ENCODE measurements at places on chromosomes 6 and 20.

GRCh38 chr6:74167976-74168375 lies 472.0 kb downstream of the CD109 start:
- DNase-seq = no peak

DNA sequence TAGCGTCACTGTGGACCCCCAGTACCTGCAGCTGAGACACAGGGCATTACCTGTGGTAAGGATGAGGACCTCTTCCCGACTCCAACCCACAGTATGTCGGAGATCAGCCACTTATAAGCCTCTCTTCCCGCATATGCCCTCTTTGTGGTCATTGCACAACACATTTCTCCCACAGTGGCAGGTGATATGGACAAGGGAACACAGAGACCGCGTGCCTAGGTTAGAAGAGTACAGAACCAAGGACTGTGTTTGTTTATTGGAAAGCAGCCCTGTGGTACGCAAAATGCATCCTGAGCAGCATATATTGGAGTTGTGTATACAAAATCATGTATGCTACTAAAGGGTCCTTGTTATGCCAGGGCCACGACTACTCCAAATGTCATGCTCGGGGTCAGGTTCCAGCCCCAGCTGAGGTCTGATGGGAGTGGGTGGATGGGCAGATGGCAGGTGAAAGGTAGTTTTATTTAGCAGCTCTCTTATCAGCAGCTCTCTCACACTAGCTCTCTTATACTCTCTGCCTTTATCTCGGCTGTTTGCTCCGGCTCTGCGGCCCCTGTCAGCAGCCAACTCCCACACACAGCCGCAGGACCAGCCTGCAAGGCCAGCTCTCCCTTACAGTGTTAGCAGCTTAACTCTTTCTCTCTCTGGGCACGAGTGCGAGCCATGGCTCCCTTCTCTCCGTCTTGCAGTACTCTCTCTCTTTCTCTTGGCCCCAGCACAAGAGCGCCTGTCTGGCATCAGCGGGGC lies 569.0 kb downstream of the KIF16B start:
- no peak for DNase-seq

DNA sequence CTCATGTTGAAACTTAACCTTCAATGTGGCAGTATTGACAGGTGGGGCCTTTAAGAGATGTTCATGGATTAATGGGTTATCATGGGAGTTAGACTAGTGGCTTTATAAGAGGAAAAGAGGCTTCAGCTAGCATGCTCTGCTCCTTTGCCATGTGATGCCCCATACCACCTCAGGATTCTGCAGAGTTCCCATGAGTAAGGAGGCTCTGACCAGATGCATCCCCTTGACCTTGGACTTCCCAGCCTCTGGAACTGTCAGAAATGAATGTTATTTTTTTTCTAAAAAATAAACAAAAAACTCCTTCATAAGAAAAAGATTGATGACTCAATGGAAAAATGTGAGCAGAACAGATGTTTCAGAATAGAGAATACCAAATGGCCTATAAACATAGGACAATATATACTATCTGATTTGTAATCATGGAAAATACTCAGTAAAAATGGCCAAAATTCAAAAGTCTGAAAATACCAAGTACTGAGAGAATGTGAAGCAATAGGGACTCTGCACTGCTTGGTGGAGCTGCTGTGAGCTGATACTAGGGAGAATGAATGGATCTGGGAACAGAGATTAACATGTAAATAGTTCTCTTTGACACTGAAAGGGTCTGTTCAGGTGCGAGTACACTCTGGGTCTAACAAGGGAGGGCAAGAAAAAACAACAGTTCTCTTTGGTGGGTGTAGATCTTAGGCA lies 7.4 kb upstream of the TRIM39 start:
- no peak for DNase-seq

- DNase-seq = no peak
These were observed 17.1 kb downstream of the TRIM27 start for GRCh38 chr6:28906669-28907068.

- no peak for DNase-seq
These were observed 93.8 kb upstream of the MARCKS start for GRCh38 chr6:113763311-113763766.

DNA sequence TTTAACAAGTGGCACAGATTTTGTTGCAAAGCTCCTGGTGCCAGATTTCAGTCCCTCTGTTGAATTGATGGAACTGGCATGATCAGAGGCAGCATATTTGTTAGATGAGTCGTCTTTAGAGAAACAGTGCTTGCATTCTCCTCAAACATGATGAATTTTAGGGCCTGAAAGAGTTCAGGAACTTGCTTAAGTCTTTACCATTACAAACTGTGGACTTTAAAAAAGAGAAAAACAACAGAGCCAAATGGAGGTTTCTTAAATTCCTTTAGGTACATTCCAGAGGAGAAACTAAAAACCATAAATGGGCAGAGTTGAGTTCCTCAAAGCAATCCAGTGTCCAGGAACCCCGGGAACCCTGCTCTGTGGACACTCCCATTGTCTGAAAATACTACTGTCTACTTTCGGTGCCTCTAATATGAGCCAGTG lies 2.5 kb downstream of the GTF2H5 start:
- DNase-seq = peak; percentile 27

DNA sequence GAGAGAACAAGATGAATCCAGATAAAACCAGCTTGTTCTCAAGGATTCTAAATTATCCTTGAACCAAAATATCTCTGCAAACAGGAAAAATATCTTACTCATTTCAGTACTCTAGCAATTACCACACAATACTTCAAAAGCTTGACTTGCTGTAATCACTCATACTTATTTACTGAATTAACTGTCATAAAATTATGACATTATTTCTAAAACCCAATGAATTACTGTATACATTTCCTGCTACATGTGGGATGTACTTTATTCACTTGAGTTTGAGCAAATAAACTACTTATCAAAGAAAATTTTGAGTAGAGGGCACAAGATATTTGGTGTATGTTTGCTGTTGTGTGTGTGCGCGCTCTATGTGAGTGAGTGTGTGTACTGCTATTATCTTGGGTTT lies 9.7 kb downstream of the EIF2S2 start:
- DNase-seq = no peak

- DNase-seq = peak; percentile 36
These were observed 68.8 kb downstream of the CDC5L start for GRCh38 chr6:44456070-44456965.

- peak; percentile 60 for DNase-seq
These were observed 8.6 kb downstream of the PNLDC1 start for GRCh38 chr6:159808647-159809046.

DNA sequence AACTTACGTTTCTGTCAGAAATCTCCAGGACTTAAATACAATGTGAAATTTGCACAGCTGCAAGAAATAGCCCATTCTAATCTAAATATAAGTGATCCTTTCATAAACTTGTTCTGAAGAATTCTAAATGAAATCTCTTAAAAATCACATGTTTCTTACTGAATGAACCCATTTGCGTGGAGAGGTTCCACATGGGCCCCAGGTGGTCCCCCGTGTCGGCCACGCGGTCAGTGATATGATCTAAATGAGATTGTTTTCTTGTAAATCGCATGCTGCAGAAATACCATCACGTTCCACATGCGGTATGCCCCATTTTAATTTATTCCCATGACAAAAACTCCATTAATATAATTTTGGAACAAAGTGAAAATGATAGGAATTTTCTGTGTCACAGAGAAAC lies 818.9 kb upstream of the SLC35B3 start:
- no peak for DNase-seq

DNA sequence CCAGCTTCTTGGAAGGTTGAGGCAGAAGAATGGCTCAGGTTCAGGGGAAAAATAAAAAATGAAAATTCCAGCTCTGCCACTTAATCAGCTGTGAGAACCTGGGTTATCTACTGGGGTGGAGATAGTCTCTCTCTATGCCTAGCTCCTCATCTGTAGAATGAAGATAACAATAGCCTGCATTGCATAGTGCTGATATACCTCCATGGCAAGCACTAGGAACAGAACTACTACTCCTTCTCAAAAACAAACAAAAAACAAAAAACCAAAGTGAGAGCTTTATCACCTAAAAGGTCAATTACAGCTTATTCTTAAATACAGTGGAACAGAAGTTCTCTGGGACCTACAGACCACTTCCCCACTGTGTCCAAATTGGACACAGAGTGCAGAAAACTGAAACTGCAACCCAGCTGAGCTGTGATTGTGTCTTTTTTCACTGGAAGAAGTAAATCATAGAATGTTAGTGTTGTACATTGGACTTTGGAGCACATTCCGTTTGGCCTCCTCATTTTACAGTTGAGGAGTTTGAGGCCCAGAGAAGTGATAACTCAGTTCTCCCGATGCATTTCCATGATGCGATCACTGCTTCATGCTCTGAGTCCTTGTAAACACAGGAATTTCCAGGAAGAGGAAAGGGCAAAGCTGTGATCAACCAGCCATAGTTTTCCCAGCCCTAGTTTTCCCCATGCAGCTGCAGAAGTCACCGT lies 23.3 kb downstream of the MTFR2 start:
- DNase-seq = no peak

- no peak for DNase-seq
These were observed 85.4 kb downstream of the CBFA2T2 start for GRCh38 chr20:33575282-33575681.

- peak; percentile 86 for DNase-seq
These were observed 2.3 kb upstream of the MARCKS start for GRCh38 chr6:113854531-113855499.

DNA sequence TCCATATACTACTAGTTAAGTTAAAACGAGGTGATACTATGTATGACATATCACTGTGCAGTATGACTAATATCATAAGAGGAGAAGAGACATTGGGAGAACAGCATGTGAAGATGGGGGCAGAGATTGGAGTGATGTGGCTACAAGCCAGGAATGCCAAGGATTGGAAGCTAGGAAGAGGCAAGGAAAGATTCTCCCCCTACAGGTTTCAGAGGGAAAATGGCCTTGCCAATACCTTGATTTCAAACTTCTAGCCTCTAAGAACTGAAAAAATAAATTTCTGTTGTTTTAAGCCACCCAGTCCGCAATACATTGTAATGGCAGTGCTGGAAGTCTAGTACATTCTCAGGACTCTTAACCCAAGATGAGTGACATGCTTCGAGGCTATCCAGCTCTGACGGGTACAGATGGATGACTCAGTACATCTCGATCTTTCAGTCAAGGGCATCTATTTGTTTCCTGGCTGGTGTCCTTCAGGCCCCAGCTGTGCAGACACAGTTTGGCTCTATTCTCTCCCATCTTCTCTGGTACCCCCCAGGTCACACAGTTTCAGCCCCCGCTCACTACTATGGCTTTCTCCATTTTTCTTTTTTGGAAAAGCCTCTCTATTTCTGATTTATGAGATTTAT lies 55.5 kb upstream of the THEMIS start:
- no peak for DNase-seq

DNA sequence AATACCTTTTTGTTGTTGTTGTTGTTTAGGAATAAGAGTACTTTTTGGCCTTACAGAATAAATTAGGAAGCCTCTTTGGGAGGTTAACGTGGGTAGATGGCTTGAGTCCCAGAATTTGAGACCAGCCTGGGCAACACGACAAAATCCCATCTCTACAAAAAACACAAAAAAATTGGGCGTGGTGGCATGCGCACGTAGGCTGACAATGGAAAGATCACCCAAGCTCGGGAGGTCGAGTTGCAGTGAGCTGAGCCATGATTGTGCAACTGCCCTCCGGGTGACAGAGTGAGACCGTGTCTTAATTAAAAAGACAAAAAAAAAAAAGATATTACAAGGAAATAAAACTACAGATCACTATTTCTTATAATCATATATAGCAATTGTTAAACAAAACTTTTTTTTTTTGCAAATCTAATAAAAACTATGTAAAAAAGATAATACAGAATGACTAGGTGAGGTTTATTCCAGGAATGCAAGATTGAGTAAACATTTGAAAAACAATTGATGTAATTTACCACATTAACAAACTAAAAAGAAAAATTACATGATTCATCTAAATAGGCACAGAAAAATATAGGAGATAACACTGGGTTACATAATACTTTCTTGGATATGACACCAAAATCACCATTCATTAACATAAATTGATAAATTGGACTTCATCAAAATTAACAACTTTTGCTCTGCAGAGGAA lies 43.6 kb upstream of the ASCC3 start:
- DNase-seq = no peak

DNA sequence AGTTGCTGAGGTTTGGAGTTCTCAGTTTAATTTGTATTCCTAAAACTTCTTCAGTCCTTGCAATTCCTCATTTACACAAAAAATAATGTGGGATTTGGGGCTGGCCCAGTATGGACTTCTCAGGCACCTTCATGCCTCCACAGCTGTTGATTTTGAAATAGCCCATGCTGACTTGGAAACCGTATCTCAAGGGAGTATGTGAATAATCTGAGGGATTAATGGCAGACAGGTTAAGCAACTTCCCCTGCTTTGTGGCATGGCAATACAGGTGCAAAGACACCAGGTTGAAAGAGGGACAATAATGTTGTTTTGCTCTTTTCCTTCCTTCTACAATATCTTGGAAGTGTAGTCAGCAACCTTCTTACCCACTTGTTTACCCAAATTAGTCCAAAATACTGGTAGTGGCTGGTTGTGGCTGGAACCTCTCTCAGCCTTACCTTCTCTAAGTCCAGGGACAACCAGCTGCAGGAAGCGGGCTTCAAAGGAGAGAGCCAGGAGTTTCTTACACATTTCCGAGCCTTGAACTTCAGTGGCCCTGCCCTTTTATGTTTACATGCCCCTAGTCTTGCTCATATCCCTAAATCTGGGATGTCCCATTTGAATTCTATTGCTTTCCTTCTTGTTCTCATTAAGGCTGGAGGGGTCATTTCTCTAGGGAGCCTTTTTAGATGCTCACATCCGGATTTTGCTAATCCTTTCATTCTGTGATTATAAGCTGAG lies 44.1 kb upstream of the ADGRF1 start:
- DNase-seq = no peak

GRCh38 chr6:129448965-129449364 lies 261.0 kb downstream of the ARHGAP18 start:
- no peak for DNase-seq

DNA sequence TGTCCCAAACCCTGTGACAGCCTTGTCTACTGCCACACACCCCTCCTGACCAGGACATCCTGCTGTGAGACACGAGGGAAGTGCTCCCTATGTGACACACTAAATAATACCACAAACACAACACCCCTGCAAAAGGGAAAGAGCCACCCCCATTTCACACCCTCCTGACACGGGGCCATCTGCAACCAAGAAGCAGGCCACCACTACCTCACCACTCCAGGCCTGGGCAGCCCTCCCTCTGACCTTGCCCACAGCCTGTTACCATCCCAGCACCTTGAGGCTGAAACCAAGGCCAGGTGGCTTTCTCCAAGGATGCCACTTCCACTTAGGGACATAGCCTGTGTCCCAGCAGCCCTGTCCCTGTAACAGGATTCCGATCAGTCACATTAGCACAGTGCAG lies 68.2 kb downstream of the NINL start:
- DNase-seq = no peak

DNA sequence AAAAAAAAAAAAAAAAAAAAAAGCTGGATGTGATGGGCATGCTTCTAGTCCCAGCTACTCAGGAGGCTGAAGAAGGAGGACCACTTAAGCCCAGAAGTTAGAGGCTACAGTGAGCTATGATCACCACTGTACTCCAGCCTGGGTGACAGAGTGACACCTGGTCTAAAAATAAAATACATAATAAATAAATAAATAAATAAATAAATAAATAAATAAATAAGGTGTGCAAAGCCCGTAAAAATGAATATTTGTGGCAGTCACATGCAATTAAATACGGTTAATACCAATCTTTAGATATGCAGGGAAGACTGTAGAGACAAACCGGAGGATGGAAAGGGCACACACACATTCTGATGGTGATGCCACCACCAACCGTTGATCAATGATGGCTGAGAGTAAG lies 26.2 kb downstream of the IL22RA2 start:
- no peak for DNase-seq
